ENCODE measurements at places on chromosomes 11 and 22.

- no peak for DNase-seq
Measured at GRCh38 chr11:19800162-19800561, 87.5 kb downstream of the NAV2 start.

DNA sequence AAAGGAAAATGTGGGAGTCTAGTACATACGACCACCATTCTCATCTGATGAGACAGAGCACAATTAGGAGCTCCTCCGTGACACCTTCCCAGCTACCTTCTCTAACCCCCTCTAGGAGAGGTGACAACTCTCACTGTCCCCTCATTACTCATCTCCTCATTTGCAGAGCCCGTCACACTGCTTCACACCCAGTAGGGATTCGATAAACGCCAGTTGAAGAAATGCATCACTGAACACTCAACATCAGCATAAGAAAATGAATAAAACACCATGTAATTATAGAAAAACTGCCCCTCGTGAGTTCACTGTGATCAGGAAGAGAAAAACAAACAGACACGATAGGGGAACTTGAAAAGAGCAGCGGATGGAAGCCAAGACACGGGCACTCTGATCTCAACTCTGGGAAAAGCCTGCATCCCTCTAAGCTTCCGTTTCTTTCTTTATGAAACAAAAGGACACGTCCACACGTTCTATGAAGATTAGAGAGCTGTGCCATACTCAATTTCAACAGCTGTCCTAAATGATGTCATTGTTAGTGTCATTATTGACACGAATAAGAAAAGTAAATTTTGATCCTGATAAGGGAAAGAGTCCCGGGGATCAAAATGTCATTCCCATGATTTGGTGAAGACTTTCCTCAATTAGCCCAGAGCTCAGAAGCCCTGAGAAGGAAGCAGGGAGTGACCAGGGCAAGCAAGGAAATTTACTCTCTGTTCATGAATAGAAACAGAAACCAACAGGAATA, 356.9 kb downstream of the LARGE1 start:
- no peak for DNase-seq

DNA sequence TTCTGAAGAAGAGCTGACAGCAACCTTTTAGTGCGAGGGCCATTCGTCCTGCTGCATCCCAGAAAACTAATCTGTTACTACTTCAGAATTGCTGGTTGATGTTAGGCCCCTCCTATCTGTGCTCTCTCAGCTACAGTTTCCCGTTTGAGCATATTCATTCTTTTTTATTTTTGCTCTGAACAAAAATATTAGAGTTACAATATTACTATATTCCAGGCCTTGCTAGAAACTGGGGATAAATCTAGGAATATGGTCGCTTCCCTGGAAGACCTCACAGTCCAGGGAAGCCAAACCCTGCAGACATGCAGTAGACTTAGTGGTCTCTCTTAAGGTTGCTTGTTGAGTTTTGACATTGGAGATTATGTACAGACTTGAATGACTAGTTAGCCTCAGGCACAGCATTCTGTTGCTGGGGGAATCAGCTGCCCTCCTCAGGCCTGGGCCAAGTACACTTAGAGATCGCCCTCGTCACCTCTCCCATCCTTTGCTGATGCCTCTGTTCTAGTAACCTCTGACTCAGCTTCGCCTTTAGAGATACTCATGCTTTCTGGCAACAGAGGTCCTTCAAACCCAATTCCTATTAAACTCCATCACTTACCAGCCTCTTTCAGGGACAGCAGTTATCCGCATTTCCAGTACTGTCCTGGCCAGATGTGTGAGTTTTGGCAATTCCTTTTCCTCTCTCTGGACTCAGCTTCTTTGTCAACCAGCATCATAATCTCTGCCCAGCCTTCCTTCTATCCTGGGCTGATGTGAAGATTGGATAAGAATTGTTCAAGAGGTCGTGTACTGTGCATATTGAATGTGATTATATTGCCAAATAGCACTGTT, 698 bp upstream of the ANAPC15 start:
- DNase-seq = no peak

- no peak for DNase-seq
Measured at GRCh38 chr11:58924230-58924629, 15.1 kb upstream of the GLYATL1 start.

DNA sequence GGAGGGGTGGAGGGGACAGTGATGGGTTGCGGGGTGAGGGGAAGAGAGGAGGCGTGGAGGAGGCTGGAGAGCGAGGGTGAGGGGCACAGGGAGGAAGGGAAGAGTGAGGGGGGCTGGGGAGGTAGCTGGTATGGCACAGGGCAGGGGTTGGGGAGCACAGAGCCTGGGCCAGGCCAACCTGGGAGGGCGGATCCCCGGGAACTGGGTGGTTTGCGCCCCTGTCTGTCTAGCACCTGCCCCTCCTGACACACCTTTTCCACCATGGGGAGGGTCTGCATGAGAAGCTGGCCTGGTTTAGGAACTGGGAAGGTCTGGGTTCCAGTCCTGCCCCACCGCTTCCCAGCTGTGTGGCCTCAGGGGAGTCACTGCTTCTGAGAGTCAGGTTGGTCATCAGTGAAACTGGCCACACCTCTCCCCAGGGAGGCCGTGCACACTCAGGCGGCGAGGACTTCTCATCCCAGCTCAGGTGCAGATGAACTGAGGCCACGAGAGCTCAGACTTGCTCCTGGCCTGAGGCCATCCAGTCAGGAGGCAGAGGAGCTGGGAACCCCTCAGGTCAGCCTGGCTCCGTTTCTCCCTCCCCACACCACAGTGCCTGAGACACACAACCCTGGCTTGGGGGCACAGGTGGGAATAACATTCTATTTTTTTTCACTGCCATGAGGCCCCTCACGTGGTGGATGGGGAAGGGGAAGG, 95.6 kb downstream of the PHF21B start:
- DNase-seq = peak; percentile 50

DNA sequence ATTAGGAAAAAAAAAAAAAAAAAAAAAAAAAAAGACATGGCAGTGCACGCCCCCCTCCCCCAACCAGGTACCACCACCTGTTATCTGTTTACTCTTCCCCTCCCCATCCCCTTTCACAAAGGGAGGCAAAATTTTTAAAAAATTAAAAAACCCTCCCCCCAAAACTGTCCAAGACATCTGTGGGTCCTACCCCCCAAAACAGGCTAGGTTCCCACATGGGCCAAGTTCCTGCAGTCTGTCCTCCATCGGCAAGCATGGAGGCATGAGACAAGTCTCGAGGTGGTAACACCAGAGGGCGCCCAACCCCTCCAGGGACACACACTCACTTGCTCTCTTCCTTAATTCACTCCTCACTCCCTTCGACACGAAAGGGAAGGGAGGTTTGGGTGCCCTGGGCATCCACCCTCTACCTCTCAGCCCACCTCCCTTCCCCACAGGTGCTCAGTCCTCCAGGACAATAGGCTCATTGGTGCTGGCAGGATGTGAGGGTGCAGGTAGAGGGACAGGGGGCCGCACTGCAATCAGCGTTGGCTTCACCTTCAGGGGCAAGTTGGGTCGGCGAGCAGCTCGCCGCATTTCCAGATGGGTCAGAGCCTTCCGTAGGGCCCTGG, 2.2 kb upstream of the TUT1 start:
- DNase-seq = peak; percentile 76

- no peak for DNase-seq
Measured at GRCh38 chr11:70481625-70482528, 83.5 kb downstream of the CTTN start.

DNA sequence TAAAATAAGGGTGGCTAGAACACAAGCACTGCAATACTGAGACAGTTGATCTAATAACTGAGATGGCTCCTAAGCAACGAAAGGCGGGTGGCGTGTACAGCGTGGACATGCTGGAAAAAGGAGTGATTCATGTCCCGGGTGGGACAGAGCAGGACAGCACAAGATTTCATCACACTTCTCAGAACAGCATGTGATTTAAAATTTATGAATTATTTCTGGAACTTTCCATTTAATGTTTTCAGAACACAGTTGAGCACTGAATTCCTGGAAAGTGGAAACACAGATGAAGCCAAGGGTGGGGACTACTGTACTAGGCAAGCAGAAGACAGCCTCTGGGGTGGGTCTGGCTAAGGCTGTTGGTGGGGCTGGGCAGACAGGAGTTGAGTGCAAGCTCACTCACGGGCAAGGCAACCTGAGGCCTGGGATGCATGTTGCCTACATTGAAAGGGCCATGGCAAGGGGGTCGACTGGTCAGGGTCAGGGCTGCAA, 165.6 kb upstream of the DDI1 start:
- no peak for DNase-seq

- no peak for DNase-seq
Measured at GRCh38 chr11:19437760-19438159, 197.0 kb upstream of the E2F8 start.

GRCh38 chr11:129386795-129387397, 11.2 kb downstream of the BARX2 start:
- no peak for DNase-seq

- DNase-seq = no peak
Measured at GRCh38 chr22:20448630-20449029, 11.0 kb upstream of the SCARF2 start.

DNA sequence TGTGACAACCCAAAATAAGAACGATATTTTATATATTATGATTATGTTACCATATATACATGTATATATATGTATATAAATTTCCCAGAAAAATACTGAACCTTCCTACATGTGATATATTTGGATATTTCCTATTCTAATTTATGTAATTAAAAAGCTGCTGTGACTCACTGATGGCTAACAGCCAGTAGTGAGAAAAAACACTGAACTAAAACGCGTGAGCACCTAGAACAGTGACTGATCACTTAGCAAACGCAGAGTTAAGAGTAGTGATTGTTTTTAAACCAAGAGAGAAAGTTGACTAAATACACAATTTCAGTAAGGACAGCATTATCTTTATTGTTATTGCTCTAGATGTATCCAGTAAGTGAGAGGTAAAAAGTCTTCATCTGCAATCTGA, 213.8 kb downstream of the TMEM135 start:
- DNase-seq = no peak

GRCh38 chr11:8034106-8034585, 46.9 kb upstream of the TUB start:
- no peak for DNase-seq

DNA sequence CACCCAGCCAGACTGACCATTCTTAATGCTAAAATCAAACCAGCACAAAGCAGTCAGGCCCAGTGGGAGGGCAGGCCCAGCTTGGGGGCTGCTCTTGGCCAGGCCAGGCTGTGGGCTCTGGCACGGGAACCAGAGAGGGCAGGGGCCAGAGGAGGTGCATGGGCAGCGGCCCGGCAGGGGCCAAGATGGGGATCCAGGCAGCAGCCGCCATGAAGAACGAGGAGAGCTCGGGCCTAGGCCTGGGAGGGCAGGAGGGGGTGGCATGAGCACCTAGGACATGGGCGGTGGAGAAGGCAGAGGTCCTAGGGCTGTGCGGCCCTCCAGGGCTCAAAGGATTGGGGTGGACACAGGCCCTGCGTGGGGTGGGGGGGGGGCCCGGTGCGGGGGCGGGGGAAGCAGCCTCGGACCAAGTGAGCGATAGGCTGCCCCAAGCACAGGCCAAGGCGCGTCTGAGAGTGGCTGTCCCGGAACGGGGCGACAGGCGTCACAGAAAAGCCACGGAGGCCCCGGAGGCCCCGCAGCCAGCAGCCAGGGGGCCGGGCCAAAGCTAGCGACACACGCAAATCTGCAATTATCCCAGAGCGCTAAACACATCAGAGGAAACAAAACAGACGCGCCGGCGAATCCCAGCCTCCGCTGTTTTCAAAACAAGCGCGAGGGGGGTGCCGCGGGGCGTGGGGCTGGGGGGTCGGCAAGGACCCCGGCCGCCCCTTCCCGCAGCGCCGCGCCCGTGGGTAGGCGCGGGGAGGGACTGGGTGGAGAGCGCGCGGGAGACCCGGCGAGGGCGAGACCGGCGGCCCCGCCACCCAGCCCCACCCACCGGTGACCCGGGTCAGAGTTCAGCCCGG, 8.3 kb downstream of the PLXNB2 start:
- no peak for DNase-seq

DNA sequence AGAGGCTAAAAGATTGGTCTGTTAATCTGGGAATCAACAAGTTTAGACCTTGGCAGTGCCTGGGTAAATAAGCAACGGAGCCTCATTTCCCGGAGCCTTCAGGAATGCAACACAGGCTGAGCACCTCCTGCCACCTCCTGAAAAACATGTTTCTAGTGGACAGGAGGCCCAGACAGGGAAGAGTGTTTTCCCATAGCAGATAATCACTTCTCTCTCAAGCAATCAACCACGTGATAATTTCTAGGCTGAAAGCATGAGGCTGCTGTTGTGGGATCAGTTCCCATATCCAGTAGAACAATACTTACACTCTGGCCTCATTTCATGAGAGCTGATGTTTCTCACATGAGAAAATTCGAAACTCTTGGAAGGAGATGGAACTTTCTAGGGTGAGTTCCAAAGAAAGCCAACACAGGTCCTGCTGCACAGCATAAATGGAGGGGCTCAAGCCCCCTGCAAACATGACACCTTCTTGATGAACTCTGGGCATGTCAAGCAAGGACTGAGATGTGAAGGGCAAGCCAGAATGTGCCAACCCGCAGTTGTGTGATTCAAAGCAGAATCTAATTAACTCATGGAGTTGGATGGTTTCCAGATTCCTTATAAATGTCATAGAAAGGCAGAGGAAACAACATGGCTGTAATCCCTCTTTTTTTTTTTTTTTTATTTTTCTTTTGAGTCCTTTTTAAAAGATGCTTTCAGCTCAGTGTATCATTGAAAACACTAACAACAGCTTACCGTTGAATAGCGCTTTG, 228.5 kb upstream of the SESN3 start:
- DNase-seq = no peak

- no peak for DNase-seq
Measured at GRCh38 chr11:3886985-3887384, 31.5 kb downstream of the STIM1 start.

DNA sequence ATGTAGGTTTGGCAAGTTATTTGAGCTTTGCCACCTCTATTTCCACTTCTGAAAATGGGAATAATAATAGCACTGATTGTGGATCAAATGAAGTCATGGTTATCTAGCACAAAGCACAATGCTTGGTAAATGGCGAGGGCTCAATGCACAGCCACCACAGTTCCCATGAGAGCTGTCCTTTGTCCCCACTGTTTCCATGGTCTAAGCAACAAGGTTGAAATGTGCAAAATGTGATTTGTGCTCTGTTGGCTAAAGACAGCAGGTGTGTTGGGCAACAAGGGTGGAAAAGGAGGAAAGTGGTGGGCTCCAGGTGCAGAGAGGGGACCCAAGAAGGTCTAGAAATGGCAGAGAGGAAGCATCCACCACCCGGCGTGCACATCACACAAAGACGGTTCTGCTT, 200.5 kb downstream of the TRIM29 start:
- no peak for DNase-seq

- no peak for DNase-seq
Measured at GRCh38 chr11:88357323-88358039, 19.9 kb upstream of the CTSC start.

DNA sequence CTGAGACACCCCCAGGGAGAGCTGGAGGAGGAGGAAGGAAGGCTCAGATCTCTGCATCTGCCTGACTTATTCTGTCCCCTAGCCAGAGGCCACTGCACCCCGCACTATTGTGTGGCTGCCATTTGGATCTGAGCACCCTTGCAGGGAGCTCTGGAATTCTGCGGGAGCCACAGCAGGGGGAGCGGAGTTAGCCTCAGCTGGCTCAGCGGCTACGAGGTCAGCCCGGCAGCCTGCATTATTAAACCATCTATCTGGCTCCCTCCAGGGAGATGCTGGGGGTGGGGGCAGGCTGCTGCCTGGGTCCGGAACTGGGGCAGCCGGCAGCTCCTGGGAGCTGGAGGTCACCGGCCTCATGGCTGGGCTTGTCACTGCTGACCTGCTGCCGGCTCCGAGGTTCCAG, 6.5 kb upstream of the ELFN2 start:
- DNase-seq = no peak

All from activated naive CD4-positive, alpha-beta T cell treated with anti-CD3 and anti-CD28 coated beads, Interleukin-2, amount 50 U/mL, for 72 hours (primary cell).